Activated naive CD8-positive, alpha-beta T cell treated with anti-CD3 and anti-CD28 coated beads, Interleukin-2, amount 10 ng/mL, durations not matched to agents 7 days and 5 days (primary cell): ENCODE measurements at places on chromosomes 3 and 15. TPM values are rescaled to one million over a fixed set of nuclear protein-coding genes. Genes with fewer than 3 reads are reported as not detected.

DNA sequence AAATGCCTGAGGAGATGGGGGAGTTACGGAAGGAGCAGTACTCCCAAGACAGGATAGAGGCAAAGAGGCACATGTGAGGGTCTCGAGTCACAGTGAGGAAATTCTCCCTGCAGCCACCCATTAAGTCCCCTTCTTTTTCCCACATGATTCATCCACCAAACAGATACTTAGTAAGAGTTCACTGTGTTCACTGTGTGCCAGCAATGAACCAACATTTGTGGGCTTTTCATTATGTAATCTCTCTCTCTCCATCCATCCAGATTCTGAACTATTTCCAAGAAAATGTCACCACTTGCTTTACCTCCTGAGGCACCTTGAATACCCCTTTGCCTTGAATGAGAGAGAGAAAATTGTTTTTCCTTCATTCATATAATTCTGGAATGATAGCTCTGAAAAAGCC lies 24.6 kb upstream of the LRRFIP2 start:
- no peak overlapping the region for H3K27ac ChIP-seq
- peaks cover 5% of the 10 kb centered on the region for H3K27me3 ChIP-seq
- H3K36me3 ChIP-seq, result no peaks in the 10 kb centered on the region
- no peak overlapping the region for H3K4me3 ChIP-seq
- DNase-seq, result no peak

The TMEM207 gene
- not detected for total RNA-seq

The TMEM266 gene
- total RNA-seq, result not detected

GRCh38 chr3:124266487-124266886 lies 274.6 kb upstream of the ROPN1 start:
- DNase-seq, result no peak
- peaks cover 5% of the 10 kb centered on the region for H3K27me3 ChIP-seq
- no peak overlapping the region for H3K27ac ChIP-seq
- H3K36me3 ChIP-seq, result no peaks in the 10 kb centered on the region
- H3K4me1 ChIP-seq, result no peaks in the 10 kb centered on the region

- peak overlapping the region; percentile 36 for H3K27ac ChIP-seq
- no peaks in the 10 kb centered on the region for H3K27me3 ChIP-seq
- peaks cover 21% of the 10 kb centered on the region for H3K4me1 ChIP-seq
- H3K4me3 ChIP-seq, result no peak overlapping the region
Measured at GRCh38 chr15:90845201-90845949, 23.0 kb upstream of the FURIN start.

DNA sequence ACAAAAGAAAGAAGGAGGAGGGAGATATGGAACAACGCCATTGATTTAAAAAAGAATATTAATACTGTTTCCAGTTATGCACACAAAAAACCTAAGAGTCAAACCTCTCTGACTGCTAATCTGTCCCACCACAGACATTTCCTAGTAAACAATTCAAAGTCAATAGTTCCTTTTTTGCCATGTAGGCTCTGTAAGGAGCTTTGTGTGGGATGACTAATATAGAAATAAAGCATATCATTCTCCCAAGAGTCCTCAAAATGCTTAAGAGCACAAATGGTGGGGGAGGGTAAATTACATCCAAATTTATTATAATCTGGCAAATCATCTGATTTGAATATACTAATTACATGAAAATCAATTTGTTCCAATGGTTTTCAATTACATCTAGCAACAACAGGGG lies 155.9 kb upstream of the CNTN4 start:
- H3K36me3 ChIP-seq, result no peaks in the 10 kb centered on the region
- no peaks in the 10 kb centered on the region for H3K27me3 ChIP-seq
- H3K4me3 ChIP-seq, result no peak overlapping the region
- no peaks in the 10 kb centered on the region for H3K4me1 ChIP-seq

The AGTR1 gene
- not detected for total RNA-seq

GRCh38 chr3:53236112-53236841 lies 19.5 kb downstream of the TKT start:
- H3K4me1 ChIP-seq, result peaks cover 24% of the 10 kb centered on the region
- peaks cover 13% of the 10 kb centered on the region for H3K36me3 ChIP-seq
- no peak for DNase-seq
- peak overlapping the region; percentile 71 for H3K27ac ChIP-seq
- H3K27me3 ChIP-seq, result no peaks in the 10 kb centered on the region

The DUOXA2 gene
- not detected for total RNA-seq

GRCh38 chr15:64571857-64572291 lies 111.5 kb downstream of the ZNF609 start:
- no peaks in the 10 kb centered on the region for H3K27me3 ChIP-seq
- H3K4me3 ChIP-seq, result no peak overlapping the region
- peaks cover 18% of the 10 kb centered on the region for H3K36me3 ChIP-seq
